Right cardiac atrium (tissue), 5 donors: ENCODE measurements at places on chromosomes 11 and 22. TPM values are rescaled to one million over a fixed set of nuclear protein-coding genes. Genes with fewer than 3 reads are reported as not detected.

DNA sequence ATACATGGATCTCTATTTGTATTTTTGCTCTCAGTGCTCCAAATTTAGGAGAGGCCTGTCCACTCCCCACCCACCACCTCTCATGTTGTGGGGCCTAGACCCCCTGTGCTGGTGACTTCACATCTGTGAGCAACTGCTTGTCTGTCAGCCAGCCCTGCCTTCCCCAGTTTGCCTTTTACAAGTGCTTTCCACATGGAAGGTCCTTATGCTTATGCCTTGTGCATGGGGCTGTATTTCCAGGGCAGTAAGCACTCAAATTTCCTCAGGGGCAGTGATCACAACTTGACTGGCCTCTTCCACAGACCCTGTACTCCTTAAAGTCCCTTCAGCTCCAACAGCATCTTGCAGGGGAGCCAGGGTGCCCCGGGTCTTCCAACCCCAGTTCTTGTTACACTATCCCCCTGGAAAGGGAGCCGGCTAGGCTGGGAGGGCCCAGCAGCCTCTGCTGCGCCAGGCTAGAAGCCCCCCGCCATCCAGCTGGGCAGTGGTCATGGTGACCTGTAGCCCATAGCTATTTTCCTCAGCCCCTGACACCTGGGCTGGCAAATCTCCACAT is 29.9 kb downstream of the GDPD5 start:
- DNase-seq, result no peak

- DNase-seq, result peak; percentile 42
Observed at GRCh38 chr22:44047891-44048301, 23.8 kb downstream of the PARVB start.

CLCF1 gene
- 3.1 TPM for total RNA-seq

DNA sequence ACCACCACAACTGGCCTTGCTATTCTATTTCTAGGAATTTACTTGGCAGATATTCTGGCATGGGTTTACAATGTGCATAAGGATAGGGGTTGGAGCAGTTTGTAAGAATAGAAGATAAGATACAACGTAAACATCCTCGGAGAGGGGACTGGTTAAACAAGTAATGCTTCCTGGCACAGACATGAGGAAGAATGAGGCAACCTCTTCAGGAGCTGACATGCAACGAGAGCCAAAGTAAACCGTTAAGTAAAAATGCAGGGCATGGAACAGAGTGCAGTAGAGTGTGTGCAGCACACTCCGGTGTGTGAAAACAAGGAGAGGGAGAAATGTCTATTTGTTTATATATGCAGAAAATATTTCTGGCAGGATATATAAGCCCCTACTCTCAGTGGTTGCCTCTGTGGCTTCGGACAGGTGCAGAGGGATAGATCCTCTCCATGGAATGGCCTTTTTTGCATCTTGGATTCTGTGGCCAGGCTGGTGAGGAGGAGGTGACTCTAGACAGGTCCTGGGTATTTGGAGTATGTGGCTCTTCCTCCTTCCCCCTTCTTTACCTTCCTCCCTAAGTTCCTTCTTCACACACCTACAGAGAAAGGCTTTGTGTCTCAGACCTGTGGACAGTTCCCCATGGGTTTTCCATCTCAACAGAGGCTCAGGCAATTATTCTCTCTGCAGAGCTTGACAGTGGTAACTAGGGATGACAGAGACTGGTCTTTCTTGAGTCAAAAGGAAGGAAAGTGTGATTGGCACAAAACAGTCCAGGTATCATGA is 2.5 kb downstream of the RAB36 start:
- DNase-seq, result peak; percentile 7

- no peak for DNase-seq
Observed at GRCh38 chr11:119878990-119879389, 150.0 kb upstream of the NECTIN1 start.

DNA sequence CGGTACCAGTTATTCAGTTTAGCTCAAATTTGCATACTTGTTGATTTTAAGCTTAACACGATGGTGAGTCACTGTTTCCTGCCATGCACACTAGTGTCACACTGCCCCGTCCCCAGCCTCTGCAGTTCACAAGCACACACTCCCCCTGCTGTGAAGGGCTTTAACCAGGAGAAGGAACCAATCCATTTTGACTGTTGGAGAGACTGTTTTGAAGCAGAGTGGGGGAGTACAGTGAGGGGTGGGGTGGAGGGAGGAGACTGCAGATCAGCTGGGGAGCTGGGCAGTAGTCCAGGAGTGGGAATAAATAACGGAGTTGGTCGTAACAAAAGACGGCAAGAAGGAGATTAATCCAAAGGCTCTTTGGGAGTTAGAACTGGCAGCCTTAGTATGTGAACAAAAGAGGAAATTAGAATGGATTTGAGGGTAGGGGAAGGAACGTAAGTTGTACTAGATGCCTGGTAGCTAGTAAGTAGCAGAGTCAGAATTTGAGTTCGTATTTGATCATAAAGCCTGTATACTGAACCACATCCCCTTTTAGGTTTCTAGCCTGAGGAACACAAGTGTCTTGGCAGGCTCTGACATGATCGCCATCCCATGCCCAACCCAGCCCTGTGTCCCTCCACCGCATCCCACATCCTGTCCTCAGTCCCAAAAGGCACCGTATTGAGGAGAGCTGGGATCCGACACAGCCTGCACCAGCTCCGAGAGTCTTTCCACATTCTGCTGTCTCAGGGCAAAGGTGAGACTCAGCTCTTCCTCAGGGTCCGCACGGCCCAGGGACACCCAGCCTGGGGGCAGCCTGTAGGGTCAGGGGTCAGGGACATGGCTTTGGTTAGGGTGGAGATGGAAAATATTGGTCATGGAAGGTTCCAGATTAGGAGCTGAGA is 862 bp downstream of the TPP1 start:
- peak; percentile 69 for DNase-seq

DNA sequence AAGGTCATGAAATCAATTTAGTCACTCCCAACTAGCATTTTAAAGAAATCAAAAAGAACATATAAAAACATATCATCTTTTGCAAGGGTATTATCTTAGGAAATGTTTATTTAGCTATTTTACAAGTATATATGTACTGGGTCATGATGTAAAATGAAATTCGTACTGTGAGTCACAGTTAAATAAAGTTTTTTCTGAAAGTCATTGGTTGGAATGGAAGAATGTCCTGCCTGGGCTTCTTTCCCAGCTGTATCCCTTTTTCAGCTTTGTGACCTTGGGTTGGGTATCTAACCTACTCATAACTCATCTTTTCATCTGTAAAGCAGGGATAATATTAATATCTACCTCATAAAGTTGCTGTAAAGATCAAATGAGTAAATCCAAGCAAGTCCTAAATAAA is 15.7 kb downstream of the FDX1 start:
- DNase-seq, result no peak

DNA sequence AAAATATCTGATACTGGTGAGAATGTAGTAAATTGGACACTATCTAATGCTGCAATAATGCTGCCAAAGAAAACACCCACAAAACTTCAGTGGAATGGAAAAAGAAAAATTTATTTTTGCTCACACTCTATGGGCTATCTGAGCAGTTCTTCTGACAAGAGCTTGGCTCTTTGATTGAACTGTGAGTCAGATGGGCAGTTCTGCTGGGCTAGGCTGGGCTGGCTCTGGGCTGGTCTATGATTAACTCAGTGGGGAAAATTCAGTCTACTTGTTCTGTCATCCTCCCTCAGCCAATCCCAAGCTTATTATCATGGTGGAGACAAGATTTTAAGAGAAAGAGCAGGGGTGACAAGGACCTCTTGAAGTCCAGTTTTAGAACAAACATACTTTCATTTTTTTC is 1404.8 kb downstream of the LRRC4C start:
- peak; percentile 16 for DNase-seq

DNA sequence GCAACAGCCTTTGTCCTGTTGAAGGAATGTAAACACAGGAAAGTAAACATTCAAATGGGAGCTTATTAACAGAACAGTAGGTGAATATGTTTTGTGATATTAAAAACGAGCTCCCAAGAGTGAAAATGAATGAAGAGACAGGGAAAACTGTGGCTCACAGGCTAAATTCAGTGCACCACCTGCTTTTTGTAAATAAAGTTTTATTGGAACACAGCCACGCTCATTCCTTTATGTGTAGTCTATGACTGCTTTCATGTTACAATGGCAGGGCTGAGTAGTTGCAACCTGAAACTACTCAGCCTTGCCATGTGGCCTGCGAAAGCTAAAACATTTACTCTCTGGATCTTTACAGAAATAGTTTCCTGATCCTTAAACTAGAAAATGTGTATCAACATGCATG is 136.9 kb downstream of the MYO18B start:
- no peak for DNase-seq

GRCh38 chr11:11420191-11420898 is 67.3 kb upstream of the CSNK2A3 start:
- no peak for DNase-seq
